Activated CD4-positive, alpha-beta memory T cell treated with anti-CD3 and anti-CD28 coated beads, Interleukin-2, amount 10 ng/mL, durations not matched to agents 7 days and 5 days (primary cell): ENCODE measurements at places on chromosomes 2 and 18. TPM values are rescaled to one million over a fixed set of nuclear protein-coding genes. Genes with fewer than 3 reads are reported as not detected.

CD8B gene
- 1.7 TPM for total RNA-seq

PLEKHB2 gene
- total RNA-seq, result 73.0 TPM

C2orf78 gene
- total RNA-seq, result not detected

- DNase-seq, result no peak
Observed at GRCh38 chr2:28632791-28633190, 118.8 kb upstream of the PPP1CB start.

- DNase-seq, result no peak
Observed at GRCh38 chr18:28736223-28736622, 559.3 kb upstream of the CDH2 start.

GRCh38 chr2:56732946-56733345, 549.2 kb downstream of the CCDC85A start:
- DNase-seq, result no peak

DNA sequence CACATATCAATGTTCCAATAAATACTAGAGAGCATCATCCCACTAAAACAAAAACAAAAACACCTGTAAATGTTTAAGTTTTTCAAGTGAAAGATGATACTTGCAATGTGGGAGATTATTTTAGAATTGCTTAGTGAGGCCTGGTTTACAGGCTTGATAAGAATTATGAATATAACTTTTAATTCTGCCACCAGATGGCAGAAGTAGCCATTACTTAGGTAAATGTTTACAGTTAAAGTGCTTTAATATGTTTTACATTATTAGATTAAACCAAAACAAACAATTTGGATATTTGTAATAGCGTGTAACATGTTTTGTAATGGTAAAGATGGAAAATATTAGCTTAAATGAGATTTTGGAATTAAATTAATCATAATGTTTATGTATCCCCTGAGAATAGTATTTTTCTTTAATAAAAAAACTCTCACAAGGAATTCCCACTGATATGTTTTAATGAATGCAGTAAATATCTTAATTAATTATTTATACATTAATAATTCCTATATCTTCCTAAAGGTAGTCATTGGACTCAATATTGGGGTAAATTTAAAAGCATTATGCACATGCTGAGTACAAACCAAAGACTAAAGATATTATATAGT, 522.0 kb downstream of the SPAG16 start:
- DNase-seq, result no peak

GRCh38 chr2:208352644-208353567, 53.7 kb upstream of the PTH2R start:
- no peak for DNase-seq
